ENCODE measurements at places on chromosomes 2 and 18. TPM values are rescaled to one million over a fixed set of nuclear protein-coding genes. Genes with fewer than 3 reads are reported as not detected.

Gene DUSP19
- 2.7 TPM for total RNA-seq

Gene GAREM1
- 19.3 TPM for total RNA-seq

Gene DNER
- total RNA-seq = 1.1 TPM

Gene EHBP1
- 82.9 TPM for total RNA-seq

Gene NT5C1B
- not detected for total RNA-seq

Gene DSG1
- total RNA-seq = not detected

Gene GKN2
- not detected for total RNA-seq

Gene CD207
- not detected for total RNA-seq

Gene KIAA2012
- 0.17 TPM for total RNA-seq

Gene AQP12B
- total RNA-seq = not detected

Gene FIGN
- 8.4 TPM for total RNA-seq

Gene DYSF
- 3.2 TPM for total RNA-seq

Gene SERPINB10
- not detected for total RNA-seq

Gene COLEC12
- not detected for total RNA-seq

Gene C2orf80
- not detected for total RNA-seq

Gene NLRC4
- total RNA-seq = not detected

Gene OTOS
- not detected for total RNA-seq

Gene RPE
- total RNA-seq = 94.9 TPM

Gene TNFAIP6
- 1.7 TPM for total RNA-seq

Gene CUL3
- 81.1 TPM for total RNA-seq

Gene NHEJ1
- total RNA-seq = 12.4 TPM

Gene ALLC
- not detected for total RNA-seq

Gene AP1S3
- total RNA-seq = 108 TPM

Gene TMEM169
- total RNA-seq = 8.0 TPM

Gene TBR1
- total RNA-seq = 0.07 TPM

Gene ERCC3
- 41.3 TPM for total RNA-seq

Gene PCARE
- total RNA-seq = not detected

Gene DPYSL5
- not detected for total RNA-seq

Gene GALR1
- total RNA-seq = not detected

Gene LRPPRC
- total RNA-seq = 135 TPM

Gene PLEKHH2
- total RNA-seq = 21.2 TPM

Gene UGT1A8
- not detected for total RNA-seq

Gene ALPI
- not detected for total RNA-seq

Gene VIL1
- total RNA-seq = 9.0 TPM

Gene ATP5F1A
- total RNA-seq = 358 TPM

Gene EFEMP1
- 14.7 TPM for total RNA-seq

Gene CHST9
- 56.9 TPM for total RNA-seq

Gene CCDC178
- total RNA-seq = not detected

Gene CAPN13
- 11.8 TPM for total RNA-seq

Gene SDC1
- 136 TPM for total RNA-seq

Gene GAL3ST2
- total RNA-seq = 0.27 TPM

Gene RPRM
- total RNA-seq = 2.1 TPM

Gene ADAM23
- 6.1 TPM for total RNA-seq

All from Calu3 (cell line).